ENCODE measurements at places on chromosomes 6 and 20.
A peak's percentile ranks its signal among the peaks of the same experiment; 100 is the strongest.

DNA sequence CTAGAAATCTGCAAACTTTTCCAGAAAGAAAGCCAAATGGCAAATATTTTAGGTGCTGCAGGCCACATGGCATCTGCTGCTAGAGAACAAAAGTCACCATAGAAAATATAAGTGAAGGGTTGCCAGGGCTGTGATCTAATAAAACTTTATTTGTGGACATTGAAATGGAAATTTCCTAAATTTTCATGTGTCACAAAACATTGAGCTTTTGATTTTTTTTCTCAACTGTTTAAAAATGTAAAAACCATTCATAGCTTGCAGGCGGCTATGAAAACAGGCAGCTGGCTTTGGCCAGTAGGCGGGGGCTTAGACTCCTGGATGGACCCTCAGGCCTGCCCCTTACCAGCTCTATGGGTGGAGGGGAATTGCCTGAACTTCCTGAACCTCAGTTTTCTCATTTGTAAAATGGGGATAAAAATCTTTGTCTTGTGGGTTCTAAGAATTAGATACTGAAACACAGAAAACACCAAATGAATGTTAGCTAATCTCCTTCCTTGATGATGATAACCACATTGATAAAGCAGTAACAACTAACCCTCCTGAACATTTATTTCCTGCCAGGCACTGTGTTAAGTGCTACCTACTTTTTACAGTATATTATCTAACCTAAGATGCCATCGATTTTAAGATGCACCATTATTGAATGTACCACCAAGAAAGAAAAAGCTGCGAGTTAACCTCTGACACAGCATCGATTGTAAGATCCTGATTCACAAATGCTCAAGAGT, 85.5 kb downstream of the SLC22A23 start:
- DNase-seq = no peak

GRCh38 chr6:76490456-76490855, 418.0 kb upstream of the IMPG1 start:
- peak; percentile 24 for DNase-seq

DNA sequence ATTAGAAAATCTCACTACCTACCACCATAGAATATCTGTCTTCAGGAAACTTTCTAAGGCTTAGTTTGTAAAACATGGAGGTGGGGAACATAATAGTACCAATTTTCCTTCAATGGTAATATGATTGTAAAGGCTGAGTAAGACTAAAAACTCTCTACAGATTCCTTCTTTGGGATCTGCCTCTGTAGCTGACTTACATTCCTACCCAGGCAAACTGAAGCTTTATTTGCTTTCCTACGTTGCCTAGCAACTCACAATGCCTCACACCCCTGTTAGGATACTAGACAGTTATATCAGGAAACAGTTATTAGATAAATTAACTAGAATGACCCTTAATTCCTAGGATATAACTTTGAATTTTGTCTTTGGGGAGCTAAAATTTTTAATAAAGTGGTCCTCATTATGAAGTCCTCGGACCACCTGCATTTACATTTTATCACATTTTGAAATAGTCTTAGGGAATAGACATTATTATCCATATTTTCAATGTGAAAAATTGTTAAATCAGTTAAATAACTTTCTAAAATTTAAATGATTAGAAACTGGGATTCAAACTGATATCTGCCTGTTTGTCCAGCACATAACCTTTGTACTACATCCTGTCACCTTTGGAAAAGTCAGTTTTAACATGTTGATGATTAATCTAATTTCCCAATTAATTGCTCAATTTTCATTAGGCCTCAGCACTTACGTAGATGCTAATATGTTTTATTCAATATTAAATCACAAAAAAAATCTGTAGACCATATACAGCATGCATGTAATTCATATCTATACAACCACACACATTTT, 591.4 kb downstream of the RNF144B start:
- DNase-seq = peak; percentile 90

DNA sequence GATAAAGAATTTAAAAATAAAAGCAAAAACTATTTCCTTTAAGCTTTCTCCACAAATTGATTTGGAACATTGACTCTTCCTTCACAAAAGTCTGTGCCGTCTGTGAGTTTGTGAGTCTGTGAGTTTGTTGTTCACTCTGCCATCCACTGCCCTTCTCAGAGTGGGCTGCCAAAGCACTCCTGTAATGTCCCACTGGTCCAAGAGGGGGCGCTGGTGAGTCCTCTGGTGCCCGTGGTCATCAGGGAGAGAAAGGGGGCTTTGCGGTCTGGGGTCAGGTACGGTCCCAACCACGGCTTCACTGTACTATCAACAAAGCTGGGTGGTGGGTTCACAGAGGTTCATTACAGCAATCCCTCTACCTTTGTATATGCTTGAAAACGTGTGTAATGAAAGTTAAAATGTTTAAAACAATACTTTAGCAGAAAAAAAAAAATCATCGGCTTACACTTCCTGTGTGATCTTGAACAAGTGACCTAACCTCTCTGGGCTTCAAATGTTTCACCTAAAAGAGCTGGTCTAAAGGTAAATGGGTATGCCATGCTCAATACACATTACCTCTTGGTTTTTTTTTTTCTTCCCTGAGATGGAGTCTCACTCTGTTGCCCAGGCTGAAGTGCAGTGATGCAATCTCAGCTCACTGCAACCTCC, 5.6 kb upstream of the ANKRD60 start:
- DNase-seq = no peak

- DNase-seq = peak; percentile 86
Measured at GRCh38 chr6:135832166-135832565, 19.3 kb upstream of the PDE7B start.

DNA sequence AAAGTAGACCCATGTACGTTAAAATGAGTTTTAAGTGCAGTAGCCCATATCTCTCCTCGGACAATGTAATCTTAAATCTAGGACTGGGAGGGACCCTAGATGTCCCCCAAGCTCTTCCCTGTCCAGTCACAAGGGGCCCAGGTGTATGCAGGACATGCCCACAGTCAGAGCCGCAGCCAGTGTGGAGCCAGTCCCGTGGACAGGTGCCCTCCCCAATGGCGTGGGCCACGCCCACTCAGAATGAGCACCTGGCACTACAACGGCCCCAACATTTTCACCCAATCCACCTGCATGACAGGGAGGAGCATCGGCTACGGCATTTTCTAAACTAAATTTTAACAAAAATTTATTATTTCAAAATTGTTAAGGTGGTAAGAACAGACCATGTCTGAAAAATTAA, 53.2 kb downstream of the WDR27 start:
- DNase-seq = no peak

GRCh38 chr6:6659600-6660327, 71.2 kb downstream of the LY86 start:
- DNase-seq = peak; percentile 45

DNA sequence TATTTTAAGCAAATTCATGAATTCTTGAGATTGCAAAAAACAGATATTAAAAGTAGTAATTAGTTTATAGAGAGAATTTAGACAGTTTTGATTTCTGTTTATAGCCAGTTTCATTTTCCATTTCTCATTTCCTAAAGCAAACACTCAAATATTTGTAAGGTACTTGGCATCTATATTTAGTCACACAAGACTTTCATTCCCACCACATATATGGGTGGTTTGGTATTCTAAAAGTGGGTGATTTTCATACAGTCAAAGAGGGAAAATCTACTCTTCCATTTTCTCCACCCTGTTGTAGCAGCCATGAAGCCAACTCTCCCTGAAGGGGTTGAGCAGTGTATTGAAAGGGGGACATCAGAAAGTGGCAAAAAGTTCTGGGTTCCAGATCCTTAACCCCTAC, 181.1 kb upstream of the SUPT3H start:
- DNase-seq = no peak

Measured in umbilical cord (tissue), 2 donors.